ENCODE measurements at places on chromosomes 3 and 15.

GRCh38 chr3:107142786-107143575 is 234.3 kb upstream of the CCDC54 start:
- no peak for DNase-seq

DNA sequence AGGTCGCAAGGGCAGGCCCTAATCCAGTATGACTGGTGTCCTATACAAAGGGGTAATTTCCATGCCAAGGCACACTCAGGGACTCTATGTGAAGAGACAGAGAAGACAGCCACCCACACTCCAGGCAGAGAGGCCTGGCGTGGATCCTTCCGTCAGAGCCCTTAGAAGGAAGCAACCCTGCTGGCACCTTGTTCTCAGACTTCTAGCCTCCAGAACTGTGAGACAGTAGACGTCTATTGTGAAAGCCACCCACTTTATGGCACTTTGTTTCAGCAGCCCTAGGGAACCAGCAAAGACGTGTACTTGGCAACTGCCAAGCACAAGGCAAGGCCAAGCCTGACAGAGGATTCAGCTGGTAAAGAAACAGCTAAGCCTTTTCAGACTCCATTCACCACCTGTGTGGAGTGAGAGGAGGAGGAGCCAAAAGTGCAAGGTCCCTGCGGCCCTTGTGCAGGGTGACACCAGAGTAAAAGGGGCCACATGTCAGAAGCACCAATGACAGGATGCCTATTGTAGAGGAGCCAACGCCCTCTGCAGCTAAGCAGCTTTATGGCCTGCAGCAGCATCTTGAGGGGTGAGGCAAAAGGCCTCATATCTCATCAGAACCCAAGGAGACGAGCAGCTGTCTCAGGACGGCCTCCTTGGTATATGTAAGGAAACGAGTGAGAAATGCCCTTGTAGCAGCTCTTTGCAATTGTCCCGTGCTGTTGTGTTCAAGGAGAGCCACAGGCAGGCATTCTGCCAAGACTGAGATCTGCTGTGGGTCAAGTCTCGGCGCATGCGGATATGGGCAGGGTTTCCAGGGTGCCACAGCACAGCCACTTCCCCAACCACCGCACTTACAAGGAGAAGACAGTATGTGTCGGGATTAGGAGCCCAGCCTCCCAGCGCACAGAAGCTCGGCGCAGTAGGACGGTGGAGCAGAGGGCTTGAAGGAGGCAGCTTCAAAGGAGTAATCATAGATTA is 121.5 kb upstream of the LIPC start:
- DNase-seq, result no peak

DNA sequence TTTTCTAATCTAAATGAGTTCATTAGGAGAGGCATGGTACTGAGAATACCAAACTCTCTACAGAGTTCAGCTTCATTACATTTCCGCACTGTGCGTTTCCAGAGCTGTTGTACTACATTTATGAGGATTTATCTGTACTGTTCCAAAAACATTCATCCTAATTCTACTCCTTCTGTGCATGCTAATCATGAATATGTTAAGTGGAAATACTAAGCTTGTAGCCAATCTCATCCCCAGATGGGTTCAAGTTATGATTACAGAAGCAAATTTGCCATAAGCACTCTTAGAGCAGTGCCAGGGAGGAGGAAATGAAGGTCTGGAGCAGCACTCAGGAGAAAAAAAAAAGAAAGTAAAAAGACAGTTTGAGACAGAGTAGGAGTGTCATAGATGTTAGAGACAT is 544.3 kb downstream of the GBE1 start:
- DNase-seq, result no peak

GRCh38 chr3:155281912-155282311 is 11.6 kb downstream of the STRIT1 start:
- DNase-seq, result no peak

- no peak for DNase-seq
These were observed 48.6 kb upstream of the CP start for GRCh38 chr3:149270180-149270579.

GRCh38 chr3:2993736-2994135 is 116.4 kb downstream of the IL5RA start:
- DNase-seq, result no peak

DNA sequence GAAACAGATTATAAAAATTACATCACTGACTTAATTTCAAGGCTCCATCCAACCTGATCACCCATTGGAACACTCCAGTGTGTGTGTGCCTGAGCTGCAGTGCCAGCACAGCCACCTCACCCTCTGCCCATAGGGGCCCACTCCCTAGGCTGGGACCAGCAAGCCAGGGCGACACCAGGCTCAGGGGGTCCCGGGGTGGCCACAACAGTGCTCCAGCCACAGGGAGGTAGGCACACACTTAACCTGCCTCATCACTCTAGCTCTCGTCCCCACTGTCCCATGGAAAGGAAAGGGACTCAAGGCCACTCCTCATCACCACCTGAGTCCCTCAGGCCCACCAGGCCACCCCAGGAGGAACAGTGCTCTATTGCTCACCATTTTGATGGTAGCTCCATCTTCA is 24.9 kb downstream of the ZXDC start:
- DNase-seq, result peak; percentile 44

GRCh38 chr3:56355570-56356185 is 112.6 kb downstream of the ERC2 start:
- no peak for DNase-seq

GRCh38 chr15:90266061-90266431 is 574 bp downstream of the NGRN start:
- DNase-seq, result peak; percentile 42

- DNase-seq, result no peak
These were observed 74.0 kb upstream of the TTBK2 start for GRCh38 chr15:42994546-42994945.

GRCh38 chr15:74961616-74962015 is 5.0 kb upstream of the RPP25 start:
- DNase-seq, result no peak

DNA sequence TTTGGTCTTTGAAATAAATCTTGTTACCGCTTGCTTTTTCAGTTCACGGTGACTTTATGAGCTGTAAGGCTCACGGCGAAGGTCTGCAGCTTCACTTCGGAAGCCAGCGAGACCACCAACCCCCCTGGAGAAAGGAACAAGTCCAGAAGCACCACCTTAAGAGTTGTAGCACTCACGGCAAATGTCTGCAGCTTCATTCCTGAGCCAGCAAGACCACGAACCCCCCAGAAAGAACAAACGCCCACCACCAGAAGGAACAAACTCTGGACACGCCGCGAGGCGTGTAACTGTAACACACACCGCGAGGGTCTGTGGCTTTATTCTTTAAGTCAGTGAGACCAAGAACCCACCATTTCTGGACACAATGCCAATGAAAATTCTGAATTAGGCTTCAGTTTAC is 28.8 kb downstream of the GOLGA6A start:
- DNase-seq, result no peak

DNA sequence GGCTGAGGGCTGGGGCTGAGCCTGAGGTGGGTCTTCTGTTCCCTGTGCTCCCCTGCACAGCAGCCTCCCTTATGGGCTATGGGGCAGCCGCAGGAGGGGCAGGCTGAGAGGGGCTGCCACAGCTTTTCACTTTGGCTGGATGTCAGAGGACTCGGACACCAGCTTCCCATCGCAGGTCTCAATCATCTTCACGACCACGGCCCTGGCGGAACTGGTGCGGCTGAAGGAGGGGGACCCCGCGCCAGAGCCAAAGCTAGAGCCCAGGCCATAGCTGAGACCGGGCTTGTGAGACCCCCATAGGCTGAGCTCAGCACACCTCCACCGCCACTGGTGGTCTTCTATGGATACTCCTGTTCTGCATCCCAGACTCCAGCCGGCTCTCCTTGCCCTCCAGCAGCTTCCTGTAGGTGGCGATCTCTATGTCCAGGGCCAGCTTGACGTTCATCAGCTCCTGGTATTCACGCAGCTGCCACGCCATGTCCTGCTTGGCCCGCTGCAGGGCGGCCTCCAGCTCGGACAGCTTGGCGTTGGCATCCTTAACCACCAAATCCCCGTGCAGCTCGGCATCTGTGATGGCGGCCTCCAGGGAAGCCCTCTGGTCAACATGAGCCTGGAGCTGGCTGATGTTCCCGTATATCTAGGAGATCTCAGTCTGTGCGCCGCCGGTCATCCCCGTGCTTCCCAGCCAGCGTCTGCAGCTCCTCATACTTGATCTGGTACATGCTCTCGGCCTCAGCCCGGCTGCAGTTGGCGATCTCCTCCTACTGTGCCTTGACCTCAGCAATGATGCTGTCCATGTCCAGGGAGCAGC is 181.7 kb upstream of the SYNPR start:
- DNase-seq, result no peak

DNA sequence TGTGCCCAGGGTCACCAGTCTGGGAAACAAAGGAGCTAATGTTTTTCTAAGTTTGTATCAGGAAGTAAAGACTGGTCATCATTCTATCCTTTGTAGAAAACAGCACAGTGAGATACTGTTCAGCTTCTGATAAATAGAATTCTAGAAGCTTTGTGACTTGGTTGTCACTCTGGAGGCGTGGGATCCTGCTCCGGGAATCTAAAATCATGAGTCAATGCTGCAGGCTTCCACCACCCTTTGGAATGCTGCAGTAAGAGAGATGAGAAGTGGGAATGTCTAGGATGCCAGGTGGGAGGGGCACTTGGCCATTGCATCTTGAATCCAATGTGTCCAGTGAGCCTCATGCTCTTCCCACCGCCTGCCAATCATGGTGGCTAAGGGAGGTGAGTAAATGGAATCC is 40.9 kb downstream of the SAMMSON start:
- no peak for DNase-seq

DNA sequence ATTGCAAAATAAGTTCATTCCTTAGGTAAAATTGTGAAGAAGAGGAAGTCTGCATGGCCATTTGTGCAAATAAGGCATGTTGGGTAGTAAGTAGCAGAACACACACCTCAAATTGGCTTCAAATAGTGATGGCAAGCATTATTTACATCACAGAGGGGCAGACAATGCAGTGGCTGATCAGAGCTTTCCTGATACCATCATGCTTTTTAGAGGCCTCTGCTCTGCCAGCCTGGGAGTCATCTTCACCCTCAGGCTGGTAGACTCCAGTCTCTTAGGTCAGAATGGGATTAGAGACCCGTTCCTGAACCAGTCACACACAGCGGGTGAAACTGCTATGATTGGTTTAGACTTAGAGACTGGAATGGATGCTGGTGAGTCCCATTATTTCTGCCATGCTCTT is 396.0 kb upstream of the MCTP2 start:
- DNase-seq, result no peak

- no peak for DNase-seq
These were observed 928.3 kb downstream of the NSUN3 start for GRCh38 chr3:94990952-94991705.

GRCh38 chr15:79702621-79703020 is 194.2 kb downstream of the MTHFS start:
- DNase-seq, result no peak

GRCh38 chr3:4504340-4505261 is 11.5 kb downstream of the ITPR1 start:
- peak; percentile 52 for DNase-seq

DNA sequence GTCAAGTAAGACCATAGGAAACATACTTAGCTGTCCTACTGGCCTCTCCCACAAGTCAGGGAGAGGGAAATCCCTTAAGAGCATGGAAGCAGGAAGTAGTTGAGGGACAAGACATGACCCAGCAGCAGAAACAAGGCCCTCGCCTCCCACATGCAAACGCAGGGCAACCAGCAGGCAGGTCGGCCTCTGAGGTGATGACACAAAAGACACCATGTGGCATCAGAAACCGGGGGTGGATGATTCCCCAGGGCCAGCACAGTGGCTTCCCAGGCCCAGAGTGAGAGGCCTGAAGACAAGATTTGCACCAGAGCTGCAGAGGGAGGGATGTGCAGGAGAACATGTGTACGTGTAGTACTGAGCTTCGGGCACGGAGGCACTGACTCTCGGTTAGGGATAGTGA is 26.3 kb downstream of the PXYLP1 start:
- DNase-seq, result no peak

GRCh38 chr15:98504998-98505397 is 143.3 kb upstream of the IGF1R start:
- DNase-seq, result no peak

DNA sequence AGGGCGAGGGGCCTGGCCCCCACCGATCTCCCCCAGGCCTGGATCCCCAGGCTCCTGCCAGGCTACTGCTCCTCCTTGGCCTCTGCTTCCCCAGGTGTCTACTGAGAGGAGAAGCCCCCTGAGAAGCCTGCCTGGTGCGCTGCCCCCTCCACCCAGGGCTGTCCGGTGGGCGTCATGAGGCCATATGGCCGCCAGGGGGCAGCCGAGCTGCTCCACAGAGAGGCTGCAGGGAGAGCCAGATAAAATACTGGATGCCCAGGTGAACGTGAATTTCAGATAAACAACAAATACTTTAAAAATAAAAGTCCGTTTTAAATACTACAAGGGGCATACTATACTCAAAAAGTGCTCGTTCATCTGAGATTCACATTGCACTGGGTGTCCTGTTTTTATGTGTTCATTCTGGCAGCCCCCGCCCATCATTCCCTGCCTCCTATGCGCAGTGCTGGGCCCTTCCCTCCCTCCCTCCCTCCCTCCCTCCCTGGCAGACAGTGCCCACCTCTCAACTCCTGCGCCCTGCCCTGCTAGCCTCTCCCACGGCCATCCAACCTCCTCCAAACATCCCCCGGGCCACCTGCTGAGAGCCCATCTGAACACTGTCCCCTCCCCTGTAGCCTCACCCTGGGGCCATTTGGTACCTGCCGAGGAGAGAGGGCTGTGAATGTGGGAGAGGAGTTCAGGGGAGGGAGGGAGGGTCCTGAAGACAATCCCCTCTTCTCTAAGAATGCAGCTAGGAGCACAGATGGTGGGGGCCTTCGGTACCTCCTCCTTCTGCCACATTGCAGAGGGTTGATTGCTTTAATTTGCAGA is 29.6 kb downstream of the PSTPIP1 start:
- peak; percentile 58 for DNase-seq

GRCh38 chr15:69094124-69094921 is 66.1 kb upstream of the GLCE start:
- no peak for DNase-seq

DNA sequence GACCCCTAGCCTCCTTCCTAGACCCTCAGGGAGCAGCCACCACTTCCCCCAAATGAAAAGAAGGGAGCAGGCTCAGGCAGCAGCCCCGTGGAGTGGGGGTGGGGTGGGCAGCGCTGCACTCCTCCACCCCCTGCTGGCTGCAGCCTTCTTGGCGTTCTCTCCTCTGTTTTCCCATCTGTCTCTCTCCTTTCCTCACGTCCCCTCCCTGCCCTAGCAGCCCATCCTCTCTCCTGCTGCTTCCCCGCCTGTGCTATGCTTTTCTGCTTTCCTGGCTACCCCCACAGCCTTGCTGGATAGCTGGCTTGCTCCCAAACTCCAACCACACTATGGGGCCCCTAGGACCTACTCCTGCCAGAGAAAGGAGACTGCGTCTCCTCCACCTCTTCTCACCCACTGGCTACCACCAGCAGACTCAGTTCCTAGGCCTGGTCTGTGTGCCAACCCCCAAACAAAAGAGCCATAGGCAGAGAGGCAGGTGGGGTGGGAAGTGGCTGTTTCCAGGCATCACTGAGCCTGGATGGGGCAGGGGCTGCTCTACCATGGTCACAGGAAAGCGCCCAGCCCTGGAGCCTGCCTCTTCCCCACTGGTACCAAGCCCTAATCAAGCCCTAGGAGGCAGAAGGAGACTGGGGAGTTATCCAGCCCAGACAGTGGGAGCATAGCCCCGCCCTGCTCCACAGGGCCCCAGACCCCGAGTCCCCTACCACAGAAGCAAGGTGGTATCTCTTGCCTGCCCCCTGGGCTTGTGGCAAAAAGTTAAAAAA is 3.4 kb upstream of the DISP2 start:
- no peak for DNase-seq
